Activated CD4-positive, alpha-beta T cell treated with anti-CD3 and anti-CD28 coated beads, Interleukin-2, amount 10 ng/mL, durations not matched to agents 7 days and 5 days (primary cell): ENCODE measurements at places on chromosomes 5 and 9.

GRCh38 chr9:112119225-112120029 is 55.7 kb downstream of the SUSD1 start:
- no peak for DNase-seq

DNA sequence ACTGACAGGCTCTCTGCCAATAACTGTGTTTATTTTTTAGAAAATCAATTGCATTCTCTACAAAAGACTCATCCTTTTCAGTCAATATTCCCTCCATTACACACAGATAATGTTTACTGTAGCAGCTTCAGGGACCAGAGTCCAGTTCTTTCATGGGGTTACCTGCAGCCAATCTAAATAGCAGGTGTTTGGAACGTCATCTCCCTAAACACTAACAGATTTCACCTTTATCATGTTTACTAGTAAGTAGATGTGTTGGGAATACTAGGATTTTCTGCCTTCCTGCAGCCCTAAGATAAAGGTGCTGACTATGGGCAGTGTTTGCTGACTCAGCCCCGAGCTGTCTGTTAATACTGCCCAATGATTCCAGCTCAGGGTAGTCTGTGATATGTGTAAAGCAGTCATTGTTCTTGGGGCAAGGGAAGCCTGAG is 447.0 kb downstream of the KIF4B start:
- DNase-seq, result no peak

- no peak for DNase-seq
Observed at GRCh38 chr5:108503986-108504385, 122.1 kb upstream of the FBXL17 start.

DNA sequence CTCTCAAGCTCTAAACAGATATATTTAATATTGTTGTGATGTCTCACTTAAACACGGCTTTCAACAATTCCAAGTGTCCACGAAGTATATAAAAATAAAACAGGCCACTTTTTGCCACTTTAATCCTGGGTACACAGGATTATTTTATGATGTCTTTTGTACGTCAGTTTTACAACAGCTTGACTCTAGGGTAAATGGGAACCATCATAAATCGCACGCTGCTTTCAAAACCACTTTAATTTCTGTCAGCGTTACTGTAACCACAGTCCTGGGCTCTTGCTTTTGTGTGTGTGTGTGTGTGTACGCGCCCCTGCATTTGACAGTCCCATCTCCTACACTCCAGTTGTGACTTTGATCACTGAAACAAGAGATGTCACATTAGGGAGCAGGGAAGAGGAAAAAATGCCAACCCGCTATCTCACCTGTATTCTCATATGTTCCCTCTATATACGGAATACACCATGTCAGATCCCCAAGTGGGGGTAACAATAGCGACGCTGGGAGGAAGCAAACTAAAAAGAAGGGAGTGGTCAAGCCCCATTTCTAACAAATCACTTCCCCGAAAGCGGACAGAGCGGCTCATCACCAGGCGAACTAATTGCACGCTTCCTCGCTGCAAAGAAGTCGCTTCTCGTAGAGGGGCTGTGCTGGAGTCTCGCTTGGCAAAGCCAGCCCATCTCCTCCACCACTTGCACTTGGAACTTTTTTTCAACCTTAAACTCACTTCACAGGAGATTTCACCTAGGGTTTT is 1.2 kb downstream of the BNC2 start:
- DNase-seq, result no peak

DNA sequence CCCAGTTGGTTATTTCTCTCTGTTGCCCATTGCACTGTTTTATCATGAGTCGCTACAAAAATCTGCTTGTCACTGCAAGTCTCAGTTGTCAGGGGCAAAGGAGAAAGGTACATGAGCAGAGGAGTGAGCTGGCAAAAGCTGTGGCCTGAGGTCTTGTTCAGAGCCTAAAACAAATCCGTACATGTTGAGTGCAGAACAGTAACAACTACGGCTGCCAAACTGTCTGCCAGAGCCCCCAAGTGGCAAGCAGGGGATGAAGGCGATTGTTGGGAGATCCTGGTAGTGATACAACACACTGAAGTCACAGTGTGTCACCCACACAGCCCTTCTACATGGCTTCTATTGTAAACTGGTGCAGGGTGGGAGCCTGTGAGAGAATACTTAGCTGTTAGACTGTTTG is 50.9 kb downstream of the BRINP1 start:
- no peak for DNase-seq

GRCh38 chr5:54803471-54804011 is 181.9 kb downstream of the ESM1 start:
- no peak for DNase-seq

- DNase-seq, result no peak
Observed at GRCh38 chr5:18972177-18972576, 1015.8 kb downstream of the CDH18 start.

DNA sequence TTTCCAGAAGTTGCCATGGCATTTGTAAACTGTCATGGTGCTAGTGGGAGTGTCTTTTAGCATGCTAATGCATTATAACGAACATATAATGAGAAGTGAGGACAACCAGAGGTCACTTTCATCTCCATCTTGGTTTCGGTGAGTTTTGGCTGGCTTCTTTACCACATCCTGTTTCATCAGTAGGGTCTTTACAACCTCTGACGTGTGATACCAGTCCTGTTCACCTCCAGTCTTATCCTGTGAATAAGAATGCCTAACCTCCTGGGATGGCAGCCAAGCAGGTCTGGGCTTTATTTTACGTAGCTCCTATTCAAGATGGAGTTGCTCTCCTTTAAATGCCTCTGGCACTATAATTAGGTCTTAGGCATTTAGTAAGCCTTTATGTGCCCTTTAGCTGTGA is 20.4 kb upstream of the RFK start:
- DNase-seq, result no peak

DNA sequence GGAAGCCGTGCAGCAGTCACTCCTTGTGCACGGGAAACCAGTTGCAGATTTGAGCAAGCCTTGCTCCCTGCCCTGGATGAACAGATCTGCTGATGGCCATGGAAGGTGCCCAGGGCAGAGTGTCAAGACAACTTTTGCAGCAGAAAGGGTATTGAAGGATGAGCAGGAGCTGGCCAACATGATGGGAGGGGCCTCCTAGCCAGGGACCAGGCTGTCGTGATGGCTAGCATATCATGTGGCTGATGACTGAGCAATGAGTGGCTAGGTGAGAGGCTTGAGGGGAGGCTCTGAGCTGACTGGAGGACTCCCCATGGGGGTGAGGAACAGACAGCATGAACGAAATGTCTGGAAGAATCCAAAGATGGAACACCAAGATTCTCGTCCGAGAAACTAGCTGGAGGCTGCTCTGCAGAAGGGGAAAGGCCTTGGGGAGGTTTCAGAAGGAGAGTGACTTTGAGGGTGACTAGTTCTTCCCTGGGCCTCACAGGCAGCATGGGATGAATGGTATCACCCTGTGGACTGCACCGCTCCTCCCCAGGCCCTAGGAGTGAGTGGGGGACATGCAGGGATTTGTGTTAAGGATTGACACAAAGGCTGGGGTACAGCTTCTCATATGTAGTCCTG is 18.5 kb downstream of the PPARGC1B start:
- DNase-seq, result no peak

- no peak for DNase-seq
Observed at GRCh38 chr5:92581249-92581648, 999.8 kb downstream of the NR2F1-AS1 start.

DNA sequence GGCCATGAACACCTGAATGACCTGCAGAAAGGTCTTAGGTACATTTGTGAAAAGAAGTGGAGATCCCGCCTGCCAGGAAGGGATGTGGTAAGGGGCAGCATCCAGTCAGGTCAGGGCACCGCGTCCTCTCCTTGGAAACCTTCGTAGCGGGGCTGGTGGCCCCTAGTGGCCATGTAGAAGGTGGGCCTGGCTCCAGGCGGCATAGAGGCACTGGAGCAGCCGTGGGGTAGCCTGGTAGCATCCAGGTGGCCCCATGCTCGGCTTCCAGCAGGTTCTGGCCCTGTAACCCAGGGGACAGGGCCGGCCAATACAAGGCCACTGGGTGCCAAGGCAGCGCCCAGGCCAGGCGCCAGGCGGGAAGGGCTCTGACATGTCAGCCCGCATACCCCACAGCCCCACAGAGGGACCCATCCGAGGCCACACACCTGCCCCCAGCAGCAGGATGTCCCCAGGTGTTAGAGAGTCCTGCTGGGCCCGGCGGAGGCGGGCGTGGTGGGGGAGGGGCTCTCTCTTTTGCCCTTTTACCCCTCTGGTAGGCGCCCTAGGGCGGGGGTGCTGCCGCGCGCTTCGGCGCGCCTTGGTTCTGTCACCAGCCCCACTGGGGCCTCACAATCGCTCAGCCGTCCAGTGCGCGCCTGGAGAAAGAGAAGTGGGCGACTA is 58.3 kb upstream of the SPATA31E1 start:
- no peak for DNase-seq

DNA sequence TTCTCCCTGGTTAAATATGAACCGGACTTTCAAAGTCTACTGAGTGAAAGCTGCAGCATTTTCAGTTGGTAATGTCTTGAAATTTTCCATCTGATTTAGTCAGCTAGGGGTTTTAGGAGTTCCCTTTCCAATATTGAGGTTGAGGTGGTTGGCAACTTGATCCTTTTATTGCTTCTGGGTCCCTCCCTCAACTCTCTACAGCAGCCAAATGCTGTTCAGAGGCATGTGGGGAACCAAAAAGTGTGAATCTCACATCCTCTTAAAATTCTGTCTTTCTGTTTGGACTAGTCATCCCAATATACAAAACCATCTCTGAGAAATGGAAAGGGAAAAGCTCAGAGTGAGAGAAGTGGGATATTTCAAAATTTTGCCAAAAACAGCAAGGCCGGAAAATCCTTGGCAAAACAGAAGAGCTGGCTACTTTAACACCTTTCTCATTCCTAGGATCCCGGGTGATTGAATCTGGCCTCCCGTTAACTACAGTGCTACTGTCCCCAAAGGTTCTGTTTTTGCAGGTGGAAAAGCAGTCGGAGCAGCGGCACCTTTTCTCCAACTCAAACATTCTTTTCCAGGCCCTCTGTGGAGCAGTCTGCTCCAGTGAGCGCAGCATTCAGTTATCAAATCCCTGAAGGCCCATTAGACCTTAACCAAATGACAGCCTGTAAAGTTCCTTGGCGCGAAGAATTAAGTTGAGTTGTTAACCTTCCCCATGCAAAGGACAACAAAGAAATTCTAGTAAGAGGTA is 345.9 kb upstream of the NUDT12 start:
- no peak for DNase-seq
